ENCODE measurements at places on chromosomes 1 and 21.

GRCh38 chr1:157113106-157113505 lies 13.5 kb upstream of the ETV3L start:
- DNase-seq: no peak

DNA sequence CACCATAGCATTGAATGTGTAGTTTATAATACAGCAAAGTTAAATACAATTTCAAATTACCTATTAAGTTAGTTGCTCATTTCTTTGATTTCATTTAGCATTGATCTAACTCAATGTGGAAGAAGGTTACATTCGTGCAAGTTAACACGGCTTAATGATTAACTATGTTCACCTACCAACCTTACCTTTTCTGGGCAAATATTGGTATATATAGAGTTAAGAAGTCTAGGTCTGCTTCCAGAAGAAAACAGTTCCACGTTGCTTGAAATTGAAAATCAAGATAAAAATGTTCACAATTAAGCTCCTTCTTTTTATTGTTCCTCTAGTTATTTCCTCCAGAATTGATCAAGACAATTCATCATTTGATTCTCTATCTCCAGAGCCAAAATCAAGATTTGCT lies at the start of gene ANGPTL3:
TSS of gene ANGPTL3 (plus strand) at position 240 of the 400 bp plus-strand sequence. CDS start at position 287, 47 bp downstream.
- no peak for DNase-seq

DNA sequence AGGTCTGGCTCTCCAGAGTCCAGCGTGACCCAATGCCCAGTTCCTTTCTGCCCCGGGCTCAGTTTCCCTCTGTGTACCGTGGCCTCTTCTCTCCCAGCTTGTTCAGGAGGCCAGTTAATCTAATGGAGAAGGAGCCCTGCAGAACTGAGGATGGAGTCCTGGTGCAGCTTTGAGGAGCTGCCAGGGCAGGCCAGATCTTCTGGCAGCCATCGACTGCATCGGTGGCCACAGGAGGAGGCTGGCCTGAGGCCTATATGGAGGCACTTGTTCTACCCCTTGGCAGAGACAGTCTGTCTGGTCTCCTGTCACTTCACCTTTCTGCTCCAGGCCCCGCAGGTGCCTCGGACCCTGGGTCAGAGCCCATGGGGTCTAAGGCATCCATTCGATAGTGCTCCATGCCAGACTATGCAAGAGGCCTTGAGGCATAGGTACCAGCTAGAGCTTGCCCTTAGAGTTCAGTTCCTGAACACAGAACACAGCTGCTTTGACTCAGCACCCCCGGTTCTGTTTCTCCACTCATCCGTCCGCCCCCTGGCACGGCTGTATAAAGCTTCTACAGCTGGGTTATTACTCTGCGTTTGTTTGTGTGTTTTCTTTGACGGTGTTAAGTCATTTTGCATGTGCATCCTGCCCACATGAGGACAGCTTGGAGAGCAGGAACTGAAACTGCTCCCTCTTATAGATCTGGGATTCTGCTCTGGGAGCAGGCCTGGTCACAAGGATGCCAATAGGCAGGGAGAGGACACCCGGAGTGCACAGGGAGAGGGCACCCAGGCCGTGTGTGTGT lies 18.5 kb upstream of the LRRN2 start:
- DNase-seq: no peak

DNA sequence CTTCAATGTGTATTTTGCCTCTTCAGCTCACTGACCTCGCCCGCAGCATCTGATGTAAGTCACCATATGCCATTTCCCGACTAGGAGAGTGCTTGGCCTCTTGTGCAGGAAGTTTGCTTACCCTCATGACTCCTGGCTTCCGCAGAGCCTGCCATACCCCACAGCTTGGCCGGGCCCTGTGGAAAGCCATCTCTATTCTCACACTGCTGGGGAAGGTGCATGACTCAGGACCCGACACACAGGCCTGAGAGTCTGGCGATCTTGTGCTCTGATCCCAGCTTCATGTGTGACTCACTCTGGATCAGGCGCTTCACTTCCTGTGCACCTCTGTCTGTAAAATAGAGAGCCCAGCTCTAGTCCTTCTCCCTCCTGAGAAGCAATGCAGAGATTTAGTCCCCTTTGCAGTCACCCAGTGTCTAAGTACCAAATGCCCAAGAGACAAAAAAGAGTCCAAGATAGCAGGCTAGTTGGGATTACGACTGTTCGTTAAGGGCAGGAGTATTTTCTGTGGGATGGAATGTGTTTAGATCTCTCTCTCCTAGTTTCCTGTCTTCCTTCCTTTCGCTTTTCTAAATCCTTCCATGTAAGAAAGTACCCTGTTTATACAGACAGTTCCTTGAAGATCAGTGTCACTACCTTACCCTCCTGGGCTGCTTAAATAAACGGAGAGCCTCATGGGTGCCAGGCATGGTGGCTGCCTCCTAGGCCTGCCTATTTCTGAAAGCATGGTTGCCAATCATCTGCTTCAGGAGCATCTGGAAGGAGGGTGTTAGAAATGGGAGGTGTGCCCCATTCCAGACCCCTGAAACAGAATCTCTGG lies 62.8 kb upstream of the KIF26B start:
- peak; percentile 31 for DNase-seq

DNA sequence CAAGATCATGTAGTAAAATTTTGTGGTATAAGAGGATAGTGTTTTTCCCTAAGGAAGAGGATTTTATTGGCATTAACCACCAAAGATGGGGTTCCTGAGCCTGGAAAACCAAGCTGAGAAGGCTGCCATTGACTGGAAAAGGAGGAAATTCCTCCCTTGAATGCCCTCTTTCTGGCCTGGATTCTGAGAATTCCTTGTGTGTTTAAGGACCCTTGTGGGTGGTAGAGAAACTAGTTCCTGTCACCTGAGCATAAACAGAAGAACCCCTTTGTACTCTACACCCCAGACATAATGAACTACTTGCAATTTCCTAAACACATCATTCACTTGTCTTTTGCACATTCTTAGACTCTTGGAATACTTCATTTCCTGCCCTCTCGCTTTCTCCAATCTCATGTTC lies 33.1 kb upstream of the CEP350 start:
- peak; percentile 94 for DNase-seq
